ENCODE measurements at places on chromosomes 5 and 9.

DNA sequence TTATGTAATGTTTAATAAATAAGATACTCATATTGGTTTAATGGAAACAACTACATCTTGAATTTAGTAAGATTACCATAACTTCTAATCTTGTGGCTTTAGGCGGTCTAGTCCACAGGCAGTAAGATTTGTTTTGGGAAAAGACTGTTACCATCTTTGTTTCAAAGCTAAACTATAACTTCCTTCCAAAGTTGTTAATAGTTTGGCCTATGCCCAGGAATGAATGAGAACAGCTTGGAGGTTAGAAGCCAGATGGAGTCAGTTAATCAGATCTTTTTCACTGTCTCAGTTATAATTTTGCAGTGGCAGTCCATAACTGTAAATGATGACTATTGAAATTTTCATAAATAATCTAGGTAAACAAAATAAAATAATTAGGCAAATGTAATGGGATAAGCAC lies 241.8 kb upstream of the KLF9 start:
- DNase-seq: no peak

GRCh38 chr9:91904588-91905236 lies 45.3 kb downstream of the ROR2 start:
- no peak for DNase-seq

GRCh38 chr5:180688330-180689070 lies 39.1 kb upstream of the FLT4 start:
- no peak for DNase-seq

DNA sequence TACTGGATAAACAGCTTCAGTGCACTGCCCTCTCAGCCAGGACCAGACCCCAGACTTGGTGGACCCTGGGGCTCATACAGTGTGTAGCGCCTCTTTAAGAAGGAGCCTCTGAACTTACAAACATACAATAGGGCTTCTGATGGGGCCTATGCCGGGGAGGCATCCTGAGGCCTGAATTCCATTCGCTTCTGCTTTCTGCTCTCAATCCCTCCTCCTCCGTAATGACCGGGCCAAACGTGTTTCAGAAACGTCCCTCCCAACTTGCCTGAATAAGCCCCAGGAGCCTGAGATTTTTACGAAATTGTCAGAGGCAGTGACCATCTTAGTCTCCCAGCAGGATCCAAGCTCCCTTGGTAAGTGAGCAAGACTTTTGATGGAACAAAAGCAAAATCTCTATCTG lies 128.1 kb upstream of the BOD1 start:
- no peak for DNase-seq

DNA sequence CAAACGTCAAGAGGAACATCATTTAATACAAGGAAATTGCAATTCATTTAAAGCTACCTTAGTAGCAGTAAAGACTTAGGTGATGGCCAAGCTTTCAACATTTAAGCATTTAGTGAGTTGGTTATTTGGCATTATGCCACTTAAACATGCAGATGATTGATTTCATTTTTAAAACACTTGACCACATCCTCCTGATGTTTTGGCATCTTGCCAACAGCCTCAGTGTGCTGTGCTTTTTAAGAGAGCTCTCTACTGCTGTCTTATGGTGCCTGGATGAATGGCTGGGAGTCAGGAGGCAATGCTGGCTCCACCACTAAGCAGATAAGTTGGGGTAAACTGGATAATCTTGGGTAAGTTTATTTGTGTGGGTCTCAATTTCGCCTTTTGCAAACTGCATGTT lies 364.5 kb downstream of the MAN2A1 start:
- DNase-seq: peak; percentile 87

DNA sequence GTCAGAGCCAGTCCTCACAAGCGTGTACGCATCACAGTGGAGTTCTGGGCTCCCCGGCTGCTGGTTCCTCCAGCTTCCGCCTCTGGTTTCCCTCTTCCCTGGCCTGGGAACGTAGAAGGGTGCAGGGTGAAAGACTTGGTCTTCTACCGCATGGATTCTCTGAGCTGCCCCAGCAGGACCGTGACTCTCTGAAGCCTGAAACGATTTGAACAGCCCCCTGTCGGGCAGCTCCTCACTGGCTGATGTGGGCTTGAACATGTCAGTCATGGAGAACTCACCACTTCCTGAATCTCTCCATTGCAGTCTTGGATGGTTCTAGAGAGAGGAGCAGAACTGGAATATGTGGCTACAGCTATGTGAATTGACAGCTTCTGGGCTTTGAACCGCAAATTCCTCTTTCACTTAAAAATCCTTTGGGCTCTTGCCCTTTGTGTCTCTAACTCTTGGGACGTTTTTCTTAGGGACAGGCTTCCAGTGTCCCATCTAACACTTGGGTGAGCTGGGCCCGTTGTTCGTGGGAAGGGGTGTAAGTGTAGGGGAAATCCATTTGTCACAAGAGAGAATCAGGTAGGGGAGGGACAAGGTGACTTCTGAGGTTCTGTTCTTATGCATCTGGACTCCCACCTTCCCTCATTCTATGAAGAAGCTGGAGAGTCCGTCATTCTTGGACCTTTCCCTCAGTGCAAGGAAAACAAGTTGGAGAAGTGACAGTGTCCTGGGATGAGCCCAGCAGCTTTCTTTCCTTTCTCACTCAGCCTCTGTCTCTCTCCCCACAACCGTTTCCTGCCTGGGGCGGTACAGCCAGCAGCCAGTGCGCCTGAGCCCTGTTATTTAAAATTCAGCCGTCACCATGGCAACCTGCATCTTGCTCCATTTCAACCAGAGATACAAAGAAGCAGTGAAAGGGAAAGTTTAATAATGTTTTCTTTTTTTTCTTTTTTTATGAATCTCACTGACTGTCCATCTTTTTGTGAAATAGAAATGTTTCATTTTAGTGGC lies 84.7 kb downstream of the PTTG1 start:
- DNase-seq: peak; percentile 73

DNA sequence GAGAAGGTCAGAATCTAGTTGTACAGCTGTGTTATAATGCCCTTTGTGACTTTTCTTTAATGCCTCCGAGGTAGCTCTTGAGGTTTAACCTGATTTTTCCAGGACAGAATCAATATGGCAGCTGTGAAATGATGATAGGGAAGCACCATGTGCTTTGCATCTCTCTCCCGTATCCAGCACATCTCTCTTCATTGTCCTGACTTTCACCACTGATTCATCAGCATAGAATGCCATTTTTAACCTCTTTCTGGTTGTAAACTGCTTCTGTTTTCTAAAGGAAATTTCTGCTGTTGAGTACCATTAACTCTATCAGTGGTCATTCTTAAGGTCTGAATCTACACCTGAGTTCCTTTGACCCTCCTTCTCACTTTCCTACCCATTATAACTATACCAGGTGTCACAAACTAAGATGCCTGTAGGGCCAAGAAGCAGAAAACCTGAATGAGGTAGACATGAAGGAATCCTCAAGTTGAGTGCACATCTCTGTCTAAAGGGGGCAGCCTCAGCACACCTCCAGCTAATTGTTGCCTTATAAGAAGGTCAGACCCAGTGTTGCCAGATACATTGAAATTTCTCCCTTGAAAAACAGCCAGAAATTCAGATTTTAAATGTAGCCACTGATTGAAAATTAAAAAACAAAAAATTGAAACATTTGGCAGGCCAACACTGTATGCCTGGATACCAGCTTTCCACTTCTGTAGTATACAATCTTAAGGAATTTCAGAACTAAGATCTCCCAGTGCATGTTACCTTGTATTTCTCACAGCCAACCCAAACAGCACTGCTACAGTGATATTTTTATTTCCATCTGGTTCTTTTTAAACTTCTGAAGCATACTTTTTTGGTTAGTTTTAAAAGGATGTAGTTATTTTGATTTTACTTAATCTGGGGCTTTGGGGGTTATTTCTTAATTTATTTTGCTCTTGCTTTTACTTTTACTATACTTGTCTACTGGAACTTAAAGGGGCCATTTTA lies 35.8 kb upstream of the TLX3 start:
- DNase-seq: no peak

DNA sequence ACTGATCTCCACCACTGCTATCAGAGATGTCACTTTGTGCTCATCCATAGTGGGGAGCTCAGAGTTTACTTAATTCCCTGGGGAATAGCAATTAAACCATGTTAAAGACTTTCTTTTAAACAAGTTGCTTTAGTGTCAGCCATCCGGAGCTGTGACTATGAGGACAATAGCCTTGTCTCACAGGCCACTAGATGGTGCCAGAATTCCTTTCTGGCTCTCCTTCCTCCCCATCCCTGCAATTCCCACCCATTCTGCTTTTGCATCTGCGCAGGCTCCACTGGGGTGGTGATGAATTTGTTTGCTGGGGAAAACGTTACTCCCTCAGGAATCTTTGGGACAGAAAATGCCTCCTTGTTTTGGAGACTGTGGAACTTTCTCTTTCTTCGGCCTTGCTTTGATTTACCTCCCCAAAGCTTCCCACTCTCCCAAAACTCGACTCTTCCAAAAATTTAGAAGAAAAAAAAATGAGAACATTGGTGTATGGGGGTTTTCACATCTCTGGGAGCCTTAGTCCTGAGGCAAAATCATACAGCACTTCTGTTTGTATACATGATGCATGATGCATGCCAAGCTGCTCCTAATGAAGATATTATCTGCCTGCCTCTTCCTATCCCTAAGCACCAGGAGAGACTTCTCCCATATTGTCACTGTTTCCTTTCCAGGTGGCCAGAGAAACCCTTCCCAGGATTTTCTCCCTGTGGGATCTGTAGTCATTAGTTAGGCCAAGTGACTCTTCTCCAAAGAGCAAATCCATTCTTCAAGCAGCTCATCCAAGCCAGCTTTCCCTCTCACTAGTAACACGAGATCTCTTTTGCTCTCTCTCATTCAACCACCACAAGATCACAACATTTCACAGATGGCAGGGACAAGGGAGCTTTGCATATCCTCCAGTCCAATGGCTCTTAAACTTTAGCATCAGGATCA lies 466.1 kb downstream of the TLR4 start:
- no peak for DNase-seq

DNA sequence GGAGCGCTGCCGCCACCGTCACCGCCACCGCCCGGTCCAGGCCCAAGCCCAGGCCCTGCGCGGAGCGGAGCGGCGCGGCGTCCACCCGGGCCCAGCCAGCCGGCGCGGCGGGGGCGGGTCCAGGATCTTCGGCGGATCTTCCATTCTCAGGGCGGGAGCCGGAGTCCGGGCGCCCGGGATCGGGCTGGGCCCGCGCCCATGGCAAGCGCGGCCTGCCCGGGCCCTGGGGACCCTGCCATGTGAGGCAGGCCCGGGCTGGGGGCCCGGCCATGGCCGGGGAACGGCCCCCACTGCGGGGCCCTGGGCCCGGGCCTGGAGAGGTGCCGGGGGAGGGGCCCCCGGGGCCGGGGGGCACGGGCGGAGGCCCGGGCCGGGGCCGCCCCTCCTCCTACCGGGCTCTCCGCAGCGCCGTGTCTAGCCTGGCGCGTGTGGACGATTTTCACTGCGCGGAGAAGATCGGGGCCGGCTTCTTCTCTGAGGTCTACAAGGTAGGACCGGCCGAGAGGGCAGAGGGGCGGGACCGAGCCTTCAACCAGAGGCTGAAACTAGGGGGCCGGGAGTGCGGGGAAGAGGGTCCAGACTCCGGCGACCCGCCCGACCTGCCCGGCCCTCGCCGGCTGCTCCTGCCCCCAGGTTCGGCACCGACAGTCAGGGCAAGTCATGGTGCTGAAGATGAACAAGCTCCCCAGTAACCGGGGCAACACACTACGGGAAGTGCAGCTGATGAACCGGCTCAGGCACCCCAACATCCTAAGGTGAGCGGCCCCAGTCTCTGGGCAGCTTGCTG lies 482 bp downstream of the TESK1 start:
- peak; percentile 30 for DNase-seq

DNA sequence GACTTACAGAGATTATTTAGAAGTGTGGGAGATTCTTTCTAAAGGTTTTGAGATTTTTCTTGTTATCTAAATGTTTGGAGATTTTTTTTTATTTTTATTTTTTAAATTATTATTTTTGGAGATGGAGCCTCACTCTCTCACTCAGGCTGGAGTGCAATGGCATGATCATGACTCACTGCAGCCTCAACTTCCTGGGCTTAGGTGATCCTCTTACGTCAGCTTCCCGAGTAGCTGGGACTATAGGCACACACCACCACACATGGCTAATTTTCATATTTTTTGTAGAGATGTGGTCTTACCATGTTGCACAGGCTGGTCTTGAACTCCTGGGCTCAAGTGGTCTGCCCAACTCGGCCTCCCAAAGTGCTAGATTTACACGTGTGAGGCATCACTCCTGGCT lies 694.5 kb downstream of the TLE1 start:
- no peak for DNase-seq

DNA sequence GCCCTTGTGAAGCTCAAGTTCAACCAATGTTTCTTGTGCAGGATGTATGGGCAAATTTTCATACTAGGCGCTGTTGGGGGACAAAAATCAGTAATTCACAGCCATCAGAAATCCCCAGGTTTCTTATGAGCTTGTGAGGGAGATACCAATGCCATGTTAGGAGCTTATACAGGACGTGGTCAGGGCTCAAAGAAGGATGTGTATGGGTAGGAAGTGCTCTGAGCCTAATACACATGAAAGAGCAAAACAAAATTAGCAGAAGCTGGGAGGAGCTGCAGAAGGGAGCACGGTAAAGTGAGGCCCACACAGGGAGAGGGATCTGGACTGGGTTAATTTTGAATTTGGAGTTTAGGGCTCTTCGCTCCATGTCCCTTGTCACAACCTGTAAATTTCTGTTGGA lies 114.6 kb upstream of the MAP3K1 start:
- DNase-seq: no peak

- DNase-seq: no peak
Measured at GRCh38 chr5:139138109-139138508, 60.1 kb downstream of the SIL1 start.

- no peak for DNase-seq
Measured at GRCh38 chr5:178564811-178565550, 25.2 kb downstream of the COL23A1 start.

GRCh38 chr9:118362123-118362522 lies 657.9 kb downstream of the TLR4 start:
- DNase-seq: no peak

DNA sequence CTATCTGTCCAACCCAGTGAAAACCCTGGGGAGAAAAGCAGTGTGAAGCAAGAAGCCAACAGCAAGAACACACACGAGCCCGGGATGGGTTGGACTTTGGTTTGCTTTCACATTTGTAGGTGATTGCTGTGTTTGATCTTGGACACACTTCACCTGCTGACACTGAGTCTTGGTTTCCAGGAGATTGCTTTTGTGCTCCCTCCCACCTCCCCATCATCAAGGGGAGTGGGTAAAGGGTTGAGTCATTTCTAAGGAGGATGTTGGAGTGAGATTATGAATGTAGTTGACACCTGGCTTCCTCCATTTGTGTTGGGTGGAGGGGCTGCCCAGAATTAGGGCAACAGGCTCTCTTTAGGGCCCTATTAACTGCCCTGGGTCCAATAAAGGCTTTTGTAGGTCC lies 37.5 kb downstream of the ANKDD1B start:
- DNase-seq: no peak

GRCh38 chr5:18761801-18762200 lies 1127.5 kb downstream of the TAF11L14 start:
- no peak for DNase-seq
